ENCODE measurements at places on chromosomes 2 and 18.

DNA sequence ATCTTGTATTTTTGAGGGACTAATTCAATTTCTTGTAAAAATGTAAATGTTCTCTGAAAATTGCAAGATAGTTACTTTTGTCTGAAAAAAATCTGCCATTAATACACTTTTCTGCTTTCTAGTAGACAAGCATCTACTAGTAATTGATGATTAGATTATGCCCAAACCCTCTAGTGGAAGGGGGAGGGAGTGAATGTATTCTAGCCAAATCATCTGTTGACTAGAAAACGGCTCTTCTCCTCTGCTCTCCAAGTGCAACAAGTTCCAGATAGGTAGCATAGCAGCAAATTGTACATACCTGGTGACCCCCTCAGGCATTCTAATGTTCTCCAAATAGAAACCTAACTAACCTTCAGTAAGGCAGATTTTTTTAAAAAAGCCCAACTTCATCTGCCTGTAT, 58.6 kb downstream of the RELCH start:
- DNase-seq = no peak

- no peak for DNase-seq
These were observed 316.8 kb upstream of the KCNH7 start for GRCh38 chr2:163155279-163155883.

- DNase-seq = no peak
These were observed 79.9 kb downstream of the PARD3B start for GRCh38 chr2:204625135-204625534.

DNA sequence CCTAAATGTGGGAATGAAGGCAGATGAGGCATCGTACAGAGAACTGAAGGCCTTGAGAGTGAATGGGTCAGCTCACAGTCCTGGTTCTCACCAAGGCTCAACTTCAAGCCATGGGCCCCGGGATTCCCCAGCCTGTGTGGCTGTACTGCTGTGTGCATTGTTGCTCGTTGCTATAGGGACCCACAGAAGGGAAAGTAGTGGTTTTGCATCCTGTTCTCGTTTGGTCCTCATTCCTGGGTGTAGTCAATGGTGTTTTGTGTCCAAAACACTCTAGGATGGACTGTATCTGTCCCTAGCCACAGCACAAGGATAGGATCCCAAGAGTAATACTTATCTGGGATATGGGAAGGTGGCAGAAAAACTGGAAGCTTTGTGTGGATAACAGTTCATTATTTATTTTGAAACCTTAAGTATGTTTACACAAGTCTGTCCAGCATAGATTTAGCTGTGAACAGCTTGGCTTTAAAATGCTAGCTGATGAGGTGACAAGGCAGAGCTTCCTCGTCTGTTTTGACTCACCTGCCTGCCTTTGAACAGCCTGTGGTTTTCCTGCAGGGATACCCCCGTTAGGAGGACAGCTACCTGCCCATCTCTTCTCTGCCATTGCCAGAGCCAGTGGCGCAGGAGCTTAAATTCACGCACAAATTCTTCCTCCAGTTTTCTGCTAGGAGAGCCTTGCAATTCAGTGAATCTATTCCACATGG, 85.0 kb downstream of the WDSUB1 start:
- DNase-seq = peak; percentile 40

GRCh38 chr2:96821113-96821675, 5.1 kb downstream of the CNNM3 start:
- no peak for DNase-seq

- DNase-seq = no peak
These were observed 22.3 kb downstream of the EFEMP1 start for GRCh38 chr2:55901322-55901721.
